Heart right ventricle (tissue), 16 donors: ENCODE measurements at places on chromosomes 11 and 22. TPM values are rescaled to one million over a fixed set of nuclear protein-coding genes. Genes with fewer than 3 reads are reported as not detected.

The UBE2L6 gene
- 14.1 TPM for polyA plus RNA-seq

The TCN2 gene
- 11.7 TPM for polyA plus RNA-seq

- DNase-seq = no peak
Measured at GRCh38 chr22:28029956-28030355, 110.9 kb upstream of the PITPNB start.

The SYT7 gene
- polyA plus RNA-seq = 19.4 TPM

DNA sequence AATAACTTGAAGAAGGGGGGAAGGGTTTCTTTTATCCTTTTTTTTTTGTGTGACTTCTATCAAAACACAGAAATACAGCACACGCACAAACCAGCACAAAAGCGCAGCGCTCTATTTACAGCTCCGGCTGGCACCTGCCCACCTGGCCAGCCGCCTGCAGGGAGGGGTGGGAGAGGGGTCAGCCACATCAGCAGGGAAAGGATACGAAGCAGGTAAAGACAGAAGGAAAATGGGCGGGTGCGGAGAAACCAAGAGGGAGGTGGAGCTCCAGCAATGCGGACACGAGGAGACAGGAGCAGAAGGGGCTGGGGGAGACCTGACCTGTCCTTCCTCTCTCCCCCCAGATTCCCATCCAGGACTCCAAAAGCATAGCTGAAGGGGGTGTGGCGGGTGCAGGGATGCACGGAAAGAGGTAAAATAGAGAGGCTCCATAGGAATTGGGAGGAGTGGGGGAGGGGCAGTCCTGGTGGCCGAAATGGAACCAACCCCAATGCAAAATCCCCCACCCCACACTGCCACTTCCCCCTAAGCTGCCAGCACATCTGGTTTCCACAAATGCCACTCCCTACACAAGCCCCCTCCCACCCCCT, 14.1 kb downstream of the CXCR5 start:
- DNase-seq = no peak

- DNase-seq = no peak
Measured at GRCh38 chr11:2982214-2982613, 9.9 kb downstream of the NAP1L4 start.

GRCh38 chr11:64056213-64056785, 20.6 kb downstream of the FLRT1 start:
- no peak for DNase-seq

GRCh38 chr11:60887556-60887955, 18.8 kb downstream of the PRPF19 start:
- DNase-seq = peak; percentile 43

DNA sequence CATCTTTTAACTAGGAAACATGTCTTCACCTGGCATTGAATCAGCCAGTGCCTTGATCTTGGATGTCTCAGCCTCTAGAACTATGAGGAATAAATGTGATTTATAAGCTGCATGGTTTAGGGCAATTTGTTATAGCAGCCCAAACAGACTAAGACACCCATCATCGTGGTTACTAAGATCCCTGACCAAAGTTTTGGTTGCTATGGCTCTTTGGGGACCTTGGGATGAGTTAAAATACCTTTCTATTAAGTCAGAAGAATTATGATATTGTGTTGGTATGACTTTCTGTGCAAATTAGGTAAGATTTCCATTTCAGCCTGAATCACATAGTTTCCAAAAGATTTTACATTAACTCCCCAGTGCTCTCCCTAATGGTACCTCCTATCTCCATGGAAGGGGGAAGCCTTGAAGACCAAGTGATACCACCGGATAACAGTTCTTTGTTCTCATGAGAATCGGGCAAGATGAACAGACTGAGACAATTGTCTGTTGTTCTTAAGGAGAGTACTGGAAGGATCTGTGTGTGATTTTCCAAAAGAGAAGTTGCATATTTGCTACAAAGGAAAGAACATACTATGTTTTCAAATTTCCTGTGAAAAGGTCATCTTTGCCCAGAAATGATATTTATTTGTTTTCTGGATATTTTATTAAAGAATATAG, 60.4 kb upstream of the UBASH3B start:
- no peak for DNase-seq

DNA sequence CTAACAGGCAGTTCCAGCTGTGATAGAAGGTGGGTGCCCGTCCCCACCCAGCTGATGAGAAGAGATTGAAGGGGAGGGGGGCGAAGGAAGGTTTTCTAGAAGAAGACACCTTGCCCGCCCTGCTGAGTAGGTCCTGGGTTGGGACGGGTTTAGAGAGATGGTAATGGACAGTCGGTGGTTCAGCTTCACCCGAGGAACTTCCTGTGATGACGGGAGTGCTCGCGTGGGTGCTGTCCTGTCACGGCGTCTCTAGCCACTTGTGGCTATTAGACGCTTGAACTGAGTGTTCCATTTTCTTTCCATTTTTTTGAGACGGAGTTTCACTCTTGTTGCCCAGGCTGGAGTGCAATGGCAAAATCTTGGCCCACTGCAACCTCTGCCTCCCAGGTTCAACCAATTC, 27.6 kb upstream of the MGAT3 start:
- no peak for DNase-seq

DNA sequence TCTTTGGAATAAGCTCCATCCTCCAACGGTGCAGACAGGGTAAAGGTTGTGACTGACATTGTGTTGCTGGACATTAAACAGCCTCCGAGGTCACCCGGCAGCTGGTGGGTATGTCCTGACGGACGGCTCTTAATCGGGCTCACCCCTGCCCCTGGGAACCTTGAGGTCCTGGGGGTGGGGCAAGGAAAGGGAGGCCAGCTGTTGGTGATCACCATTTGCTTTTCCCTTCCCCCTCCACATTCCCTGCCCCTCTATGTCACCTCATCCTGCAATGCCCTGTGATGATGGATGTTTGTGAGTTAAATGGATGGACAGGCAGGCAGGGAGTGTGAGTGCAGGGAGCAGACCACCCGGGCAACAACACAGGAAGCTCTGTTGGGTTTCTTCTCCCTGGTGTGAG, 26.3 kb downstream of the APLNR start:
- DNase-seq = no peak

- DNase-seq = no peak
Measured at GRCh38 chr11:116932181-116932580, 94.8 kb upstream of the APOA1 start.

The SLC22A6 gene
- not detected for polyA plus RNA-seq

GRCh38 chr11:14422052-14422813, 63.2 kb upstream of the RRAS2 start:
- peak; percentile 83 for DNase-seq

- no peak for DNase-seq
Measured at GRCh38 chr11:29962243-29962642, 54.6 kb downstream of the KCNA4 start.

DNA sequence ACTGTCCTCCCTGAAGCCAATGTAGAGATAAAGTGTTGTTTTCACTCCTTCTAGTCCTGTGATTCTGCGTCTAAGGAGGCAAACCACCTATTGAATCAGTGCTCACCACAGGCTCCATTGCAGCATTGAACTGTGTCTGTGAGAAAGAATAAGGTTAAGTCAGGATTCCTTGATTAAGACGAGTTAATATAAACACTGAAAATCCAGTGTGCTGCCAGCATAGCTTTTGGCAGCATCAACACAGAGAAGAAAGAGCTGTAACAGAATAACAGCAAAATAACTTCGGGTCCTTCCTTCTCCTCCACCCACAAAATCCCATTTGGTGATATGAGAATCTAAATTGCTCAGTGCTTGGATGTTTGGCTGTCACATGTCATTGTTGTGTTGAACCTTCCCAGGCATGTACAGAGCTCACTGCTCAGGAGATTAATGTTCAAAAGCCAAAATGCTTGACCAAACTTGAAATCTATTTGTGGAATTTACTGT, 185.2 kb upstream of the DDI1 start:
- DNase-seq = no peak

GRCh38 chr11:85094795-85095194, 532.3 kb downstream of the DLG2 start:
- DNase-seq = no peak

The PTDSS2 gene
- 31.4 TPM for polyA plus RNA-seq

- no peak for DNase-seq
Measured at GRCh38 chr11:118917481-118918127, 8.1 kb downstream of the BCL9L start.

The ANGPTL5 gene
- 0.09 TPM for polyA plus RNA-seq

- no peak for DNase-seq
Measured at GRCh38 chr11:92920331-92920730, 49.1 kb upstream of the MTNR1B start.

GRCh38 chr11:134045799-134046635, 22.9 kb upstream of the JAM3 start:
- DNase-seq = no peak
